ENCODE measurements at places on chromosomes 1 and 21.

DNA sequence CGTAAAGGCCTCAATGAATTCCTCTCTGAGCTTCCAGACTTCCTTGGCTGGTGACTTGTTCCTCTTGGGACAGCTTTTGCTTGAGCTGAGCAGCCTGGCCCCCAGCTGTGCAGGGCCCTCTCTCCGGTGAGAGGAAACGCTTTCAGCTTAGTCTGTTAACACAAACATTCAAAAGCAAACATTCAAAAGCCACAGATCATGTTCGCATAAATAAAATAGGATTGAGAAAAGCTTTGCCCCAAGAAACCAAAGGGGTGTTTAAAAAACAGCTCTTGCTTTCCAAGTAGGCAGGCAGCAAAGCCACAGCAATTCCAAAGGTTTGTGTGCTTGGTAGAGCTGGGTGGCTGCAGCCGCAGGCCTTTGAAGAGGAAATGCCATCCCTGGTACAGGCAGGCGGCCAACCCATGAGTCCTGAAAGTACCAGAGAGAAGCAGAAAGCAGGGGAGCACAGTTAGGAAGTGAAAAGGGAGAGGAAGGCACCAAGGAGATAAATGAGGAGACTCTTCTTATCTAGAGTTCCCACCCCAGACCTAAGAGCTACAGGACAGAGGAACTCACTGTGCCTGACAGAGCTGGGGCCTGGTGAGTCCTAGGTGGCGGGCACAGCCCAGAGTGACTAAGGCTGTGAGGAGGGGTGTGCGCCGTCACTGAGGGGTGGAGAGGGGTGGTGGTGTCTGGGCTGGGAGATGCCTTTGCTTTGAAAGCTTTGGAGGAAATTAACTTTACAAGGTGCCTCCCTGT, 48.4 kb downstream of the CCN1 start:
- no peak for DNase-seq

DNA sequence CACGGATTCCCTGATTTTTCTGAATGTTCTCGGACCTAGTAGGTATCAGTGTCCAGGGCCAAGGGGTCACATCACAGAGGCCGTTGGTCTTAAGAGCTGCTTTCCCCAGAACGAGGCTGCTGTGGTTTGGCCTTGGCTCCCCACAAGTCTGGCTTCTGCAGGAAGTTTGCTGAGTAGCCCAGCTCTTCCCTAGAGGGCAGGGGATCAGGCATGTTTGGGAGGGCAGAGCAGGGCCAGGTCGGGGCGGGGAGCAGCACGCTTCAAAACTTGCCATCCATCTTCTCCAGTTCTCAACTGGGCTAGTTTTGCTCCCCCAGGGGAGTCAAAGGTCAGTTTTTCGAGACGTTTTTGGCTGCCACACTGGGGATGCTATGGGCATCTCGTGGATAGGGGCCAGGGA, 37.0 kb downstream of the MAN1C1 start:
- DNase-seq = no peak

GRCh38 chr1:96721053-96721415, 550 bp upstream of the PTBP2 start:
- no peak for DNase-seq

- no peak for DNase-seq
These were observed 21.7 kb upstream of the ZNF362 start for GRCh38 chr1:33234588-33234990.

GRCh38 chr1:63475761-63476160, 47.3 kb downstream of the ITGB3BP start:
- DNase-seq = no peak
